ENCODE measurements at places on chromosomes 7 and 10.

- H3K36me3 ChIP-seq = no peaks in the 10 kb centered on the region
- no peak overlapping the region for H3K4me3 ChIP-seq
- no peak overlapping the region for H3K27ac ChIP-seq
Measured at GRCh38 chr10:101441541-101442455, 87.8 kb downstream of the BTRC start.

GRCh38 chr10:97025613-97026242, 160.0 kb downstream of the SLIT1 start:
- DNase-seq = peak; percentile 55
- no peaks in the 10 kb centered on the region for H3K4me1 ChIP-seq
- no peaks in the 10 kb centered on the region for H3K27me3 ChIP-seq
- H3K4me3 ChIP-seq = no peak overlapping the region
- H3K36me3 ChIP-seq = no peaks in the 10 kb centered on the region
- H3K27ac ChIP-seq = no peak overlapping the region

- no peaks in the 10 kb centered on the region for H3K36me3 ChIP-seq
- H3K4me3 ChIP-seq = no peak overlapping the region
- peaks cover 7% of the 10 kb centered on the region for H3K4me1 ChIP-seq
- no peak for DNase-seq
Measured at GRCh38 chr10:123428391-123428790, 237.8 kb upstream of the GPR26 start.

DNA sequence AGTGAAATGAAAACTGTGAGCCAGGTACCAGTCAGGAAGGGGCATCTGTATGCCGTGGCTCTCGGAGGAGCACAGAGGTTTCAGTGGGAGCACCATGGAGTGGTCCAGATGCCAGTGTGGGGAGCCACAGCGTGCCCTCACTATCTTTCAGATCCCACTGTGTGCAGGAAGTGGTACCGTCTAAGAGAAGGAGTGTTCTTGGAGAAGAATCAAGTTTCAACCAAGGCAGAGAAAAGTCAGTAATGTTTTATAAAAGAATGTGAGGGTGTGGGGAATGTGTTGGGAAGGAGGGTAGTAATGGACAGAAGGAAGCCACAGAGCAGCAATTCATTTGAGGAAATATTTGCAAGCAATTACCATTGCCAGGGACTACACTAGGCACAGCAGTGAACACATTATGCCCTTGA, 35.6 kb downstream of the PRKAR2B start:
- H3K27ac ChIP-seq = no peak overlapping the region
- H3K4me3 ChIP-seq = no peak overlapping the region

- no peaks in the 10 kb centered on the region for H3K36me3 ChIP-seq
- no peak for DNase-seq
- H3K4me3 ChIP-seq = no peak overlapping the region
- no peaks in the 10 kb centered on the region for H3K27me3 ChIP-seq
- H3K27ac ChIP-seq = no peak overlapping the region
Measured at GRCh38 chr10:1553951-1554350, 183.4 kb downstream of the ADARB2 start.

DNA sequence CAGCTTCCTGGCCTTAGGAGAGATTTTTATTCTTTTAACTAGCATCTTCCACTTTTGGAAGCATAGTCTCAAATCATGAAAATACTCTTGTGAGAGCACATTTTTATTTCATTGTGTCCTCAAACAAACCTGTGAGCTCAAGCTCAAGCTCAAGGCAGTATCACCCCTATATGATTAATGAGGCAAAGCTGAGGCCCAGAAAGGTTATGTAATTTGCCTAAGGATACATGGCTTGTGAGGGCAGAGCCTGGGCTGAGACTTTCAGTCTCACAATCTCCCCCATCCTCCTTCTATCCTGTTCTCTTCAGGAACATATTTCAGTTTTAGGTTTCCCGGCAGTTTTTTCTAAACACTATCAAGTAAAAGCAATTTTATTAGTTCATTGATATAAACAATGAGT, 359.5 kb downstream of the PTEN start:
- peak; percentile 19 for DNase-seq
- H3K27ac ChIP-seq = no peak overlapping the region
- H3K4me3 ChIP-seq = no peak overlapping the region
- no peaks in the 10 kb centered on the region for H3K4me1 ChIP-seq

- no peak overlapping the region for H3K27ac ChIP-seq
- peak overlapping the region; percentile 96 for H3K4me3 ChIP-seq
- DNase-seq = peak; percentile 70
Measured at GRCh38 chr10:87505366-87506111, 846 bp downstream of the MINPP1 start.

GRCh38 chr7:135919071-135919841, 57.9 kb downstream of the MTPN start:
- no peak for DNase-seq
- H3K36me3 ChIP-seq = no peaks in the 10 kb centered on the region
- H3K27me3 ChIP-seq = no peaks in the 10 kb centered on the region
- no peak overlapping the region for H3K4me3 ChIP-seq
